ENCODE measurements at places on chromosomes 3 and 15.

GRCh38 chr15:32936283-32936918 lies 218.6 kb downstream of the GREM1 start:
- DNase-seq = no peak

- no peak for DNase-seq
Observed at GRCh38 chr15:40630313-40630712, 36.3 kb downstream of the KNL1 start.

DNA sequence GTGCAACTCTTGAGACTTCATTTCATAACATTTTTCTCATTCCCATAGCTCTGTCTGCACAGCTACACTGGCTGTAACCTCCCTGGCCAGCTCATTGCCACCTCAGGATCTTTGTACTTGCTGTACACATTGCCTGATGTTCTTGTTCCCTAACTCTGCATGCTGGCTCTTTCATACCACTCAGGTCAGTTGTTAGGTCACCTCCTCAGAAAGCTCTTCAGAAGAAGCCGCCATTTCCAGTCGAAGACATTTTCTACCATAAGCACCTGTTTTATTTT lies 176.2 kb downstream of the AKAP13 start:
- DNase-seq = no peak

DNA sequence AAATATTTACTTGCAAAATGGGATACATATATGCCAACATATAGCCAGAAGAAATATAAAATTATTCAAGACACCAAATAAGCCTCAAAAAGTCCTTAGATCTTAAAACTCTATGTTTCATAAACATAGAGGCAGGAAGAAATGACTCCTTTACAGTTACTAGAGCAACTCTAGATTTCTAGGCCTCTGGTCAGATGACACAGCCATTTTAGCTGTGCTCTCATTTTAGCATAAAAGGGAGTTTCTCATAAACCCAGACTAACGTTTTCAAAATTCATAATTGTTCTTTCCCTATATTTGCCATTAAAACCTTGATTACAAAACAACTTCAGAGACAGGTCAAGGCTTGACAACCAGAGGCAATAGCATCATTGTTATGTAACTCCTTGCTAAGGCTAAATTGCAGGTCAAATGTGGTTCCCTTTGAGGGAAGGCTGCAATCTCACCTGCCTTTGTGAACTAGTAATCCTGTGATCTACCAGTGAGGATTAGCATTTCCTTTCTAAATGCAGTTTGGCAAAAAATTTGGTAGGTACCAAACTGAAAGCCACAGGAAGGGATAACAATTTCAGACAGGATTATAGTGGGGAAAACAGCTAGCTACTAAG lies 8.2 kb downstream of the THOC7 start:
- DNase-seq = no peak

DNA sequence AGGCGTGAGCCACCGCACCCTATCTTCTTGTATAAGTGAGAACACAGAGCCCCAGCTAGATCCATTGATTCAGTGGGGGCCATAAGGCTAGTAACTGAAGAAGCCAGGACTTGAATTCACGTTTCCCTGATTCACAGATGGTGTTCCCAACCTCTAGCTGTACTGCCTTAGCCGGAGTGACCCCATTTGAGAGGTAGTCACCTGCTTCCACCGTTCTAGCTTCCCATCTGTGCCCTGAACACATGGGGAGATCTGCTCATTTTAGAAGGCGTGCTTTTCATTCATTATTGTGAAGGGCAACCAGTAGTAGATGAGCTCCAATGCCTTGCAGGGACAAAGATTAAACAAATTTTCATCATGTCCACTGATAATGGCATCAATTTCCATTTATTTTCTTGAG lies 365.7 kb upstream of the TPM1 start:
- no peak for DNase-seq

- no peak for DNase-seq
Observed at GRCh38 chr3:159914426-159914825, 74.2 kb upstream of the IL12A start.

DNA sequence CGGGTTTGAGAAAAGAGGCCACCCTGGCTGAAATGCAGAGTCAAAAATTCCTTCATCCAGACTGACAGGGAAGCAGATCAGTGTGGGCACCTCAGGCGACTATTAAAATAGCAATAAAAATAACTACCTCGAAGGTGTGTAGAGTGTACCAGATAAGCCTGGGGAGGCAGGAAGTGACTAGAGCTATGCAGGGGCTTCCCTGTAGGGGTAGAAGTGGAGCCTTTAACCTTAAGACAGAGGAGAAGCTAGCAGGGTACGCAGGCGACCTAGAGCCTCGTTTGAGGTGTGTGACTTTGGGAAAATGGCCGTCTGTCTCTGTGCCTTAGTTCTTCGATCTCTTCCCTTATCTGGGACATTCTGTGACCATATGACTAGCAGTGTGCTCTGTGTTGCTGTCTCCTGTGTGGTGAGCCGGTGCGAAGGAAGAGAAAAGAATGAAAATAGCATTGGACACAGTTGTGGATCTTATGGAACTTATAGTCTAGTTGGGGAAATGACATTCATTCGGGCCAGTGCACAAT lies 17.6 kb downstream of the BHLHE40 start:
- DNase-seq = no peak

GRCh38 chr3:73258057-73258456 lies 196.6 kb downstream of the EBLN2 start:
- no peak for DNase-seq

DNA sequence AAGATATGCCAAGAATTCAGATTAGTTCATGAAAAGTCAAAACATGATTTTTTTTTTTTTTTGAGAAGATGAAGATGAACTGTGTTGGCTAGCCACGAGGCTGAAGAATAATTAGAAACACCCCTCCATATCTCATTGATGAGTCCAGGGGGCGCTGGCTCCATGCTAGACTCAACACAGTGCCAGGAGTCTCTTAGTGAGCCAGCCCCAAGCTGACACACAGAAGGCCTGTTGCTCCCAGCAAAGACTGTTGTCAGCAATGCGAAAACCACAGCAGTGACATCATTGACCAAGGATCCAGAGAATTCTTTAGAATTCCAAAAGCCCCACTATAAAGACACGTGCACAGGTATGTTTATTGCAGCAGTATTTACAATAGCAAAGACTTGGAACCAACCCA lies 185.2 kb downstream of the ANXA2 start:
- DNase-seq = no peak

DNA sequence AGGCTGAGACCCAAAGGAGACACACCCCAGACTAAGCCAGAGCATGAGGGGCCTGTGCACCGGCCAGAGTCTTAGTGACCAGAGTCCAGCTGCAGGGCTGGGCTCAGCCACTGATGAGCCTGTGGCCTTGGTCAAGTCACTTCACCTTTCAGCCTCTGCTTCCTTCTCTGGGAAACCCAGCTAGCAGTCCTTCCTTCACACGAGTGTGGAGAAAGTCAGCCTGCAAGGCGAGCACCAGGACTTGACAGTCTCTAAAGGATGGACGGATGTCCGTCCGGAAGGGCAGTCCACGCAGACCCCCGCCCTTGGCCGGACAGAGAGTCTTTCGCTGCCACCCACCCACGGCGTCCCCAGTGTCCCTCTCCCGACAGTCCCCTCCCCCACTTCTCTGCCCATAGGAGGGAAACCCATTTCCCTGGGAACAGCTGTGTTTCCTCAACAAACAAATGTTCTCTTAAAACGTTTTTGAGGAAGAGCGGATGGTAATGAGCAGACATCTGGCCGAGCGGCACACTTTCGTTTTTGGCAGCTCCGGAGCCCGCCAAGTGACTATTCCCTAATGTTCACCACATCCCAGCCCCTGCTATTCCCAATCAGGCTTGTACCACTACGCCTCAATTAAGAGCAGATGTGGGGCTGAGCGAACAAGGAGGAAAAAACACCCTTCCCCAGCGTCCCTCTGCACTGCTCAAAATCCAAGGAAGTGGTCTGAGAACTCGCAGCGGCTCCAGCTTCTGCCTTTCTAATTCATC lies 129.1 kb upstream of the SMAD3 start:
- no peak for DNase-seq

DNA sequence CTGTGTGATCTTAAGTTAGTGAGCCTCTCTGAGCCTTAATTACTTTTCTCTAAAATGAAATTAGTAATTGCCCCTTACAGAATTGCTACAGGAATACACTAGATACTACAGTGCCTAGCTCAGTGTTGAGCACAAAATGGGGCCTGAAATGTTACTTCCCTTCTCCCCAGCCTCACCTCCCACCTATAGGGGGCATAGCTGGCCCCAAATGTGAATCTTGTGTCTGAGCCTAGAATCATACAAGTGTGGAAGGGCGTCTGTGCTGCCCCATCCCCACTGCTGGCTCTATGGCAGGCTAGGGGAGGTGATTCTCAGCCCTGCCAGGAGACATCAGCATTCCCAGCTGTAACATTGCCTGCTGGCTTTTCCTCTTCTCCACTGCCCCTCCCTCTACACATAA lies 42.7 kb downstream of the IFT122 start:
- no peak for DNase-seq

- no peak for DNase-seq
Observed at GRCh38 chr3:29949131-29949530, 657.3 kb upstream of the TGFBR2 start.

DNA sequence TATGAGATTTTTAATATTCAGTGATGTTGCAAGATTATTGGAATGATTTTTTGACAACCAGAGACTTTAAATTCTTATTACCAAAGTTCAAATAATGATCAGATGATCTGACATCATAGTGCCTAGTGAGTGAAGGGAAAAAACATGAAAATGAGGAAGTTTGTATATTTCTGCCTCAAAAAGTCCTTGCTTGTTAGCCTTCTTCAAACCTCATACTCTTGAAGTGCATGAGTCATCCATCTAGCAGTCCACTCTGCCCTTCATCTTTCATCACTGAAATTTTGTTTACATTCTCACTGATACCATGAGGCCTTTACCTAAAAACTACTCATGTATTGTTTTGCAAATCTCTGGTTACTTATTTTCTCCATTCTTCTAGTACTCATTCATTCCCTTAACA lies 23.9 kb upstream of the OR5H6 start:
- no peak for DNase-seq

GRCh38 chr3:72127224-72127612 lies 342.3 kb upstream of the PROK2 start:
- DNase-seq = no peak

DNA sequence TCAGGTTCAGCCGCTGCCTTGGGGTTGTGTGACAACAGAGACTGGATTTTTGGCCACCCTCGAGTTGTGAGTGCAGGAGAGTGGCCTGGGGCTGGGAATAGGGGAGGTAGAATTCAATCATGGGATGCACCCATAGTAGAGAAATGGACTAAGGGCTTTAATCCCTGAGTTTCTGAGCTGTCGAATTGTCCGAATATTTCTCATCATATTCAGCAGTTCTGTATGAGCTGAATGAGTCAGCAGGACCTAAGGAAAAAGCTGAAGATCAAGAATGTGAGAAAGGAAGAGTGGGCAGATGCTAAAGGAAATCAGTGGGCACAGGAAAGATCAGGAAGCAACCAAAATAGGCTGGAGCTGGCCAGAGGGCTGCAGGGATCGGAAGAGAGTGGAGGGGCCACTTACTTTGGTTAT lies 44.4 kb upstream of the SACM1L start:
- DNase-seq = no peak

DNA sequence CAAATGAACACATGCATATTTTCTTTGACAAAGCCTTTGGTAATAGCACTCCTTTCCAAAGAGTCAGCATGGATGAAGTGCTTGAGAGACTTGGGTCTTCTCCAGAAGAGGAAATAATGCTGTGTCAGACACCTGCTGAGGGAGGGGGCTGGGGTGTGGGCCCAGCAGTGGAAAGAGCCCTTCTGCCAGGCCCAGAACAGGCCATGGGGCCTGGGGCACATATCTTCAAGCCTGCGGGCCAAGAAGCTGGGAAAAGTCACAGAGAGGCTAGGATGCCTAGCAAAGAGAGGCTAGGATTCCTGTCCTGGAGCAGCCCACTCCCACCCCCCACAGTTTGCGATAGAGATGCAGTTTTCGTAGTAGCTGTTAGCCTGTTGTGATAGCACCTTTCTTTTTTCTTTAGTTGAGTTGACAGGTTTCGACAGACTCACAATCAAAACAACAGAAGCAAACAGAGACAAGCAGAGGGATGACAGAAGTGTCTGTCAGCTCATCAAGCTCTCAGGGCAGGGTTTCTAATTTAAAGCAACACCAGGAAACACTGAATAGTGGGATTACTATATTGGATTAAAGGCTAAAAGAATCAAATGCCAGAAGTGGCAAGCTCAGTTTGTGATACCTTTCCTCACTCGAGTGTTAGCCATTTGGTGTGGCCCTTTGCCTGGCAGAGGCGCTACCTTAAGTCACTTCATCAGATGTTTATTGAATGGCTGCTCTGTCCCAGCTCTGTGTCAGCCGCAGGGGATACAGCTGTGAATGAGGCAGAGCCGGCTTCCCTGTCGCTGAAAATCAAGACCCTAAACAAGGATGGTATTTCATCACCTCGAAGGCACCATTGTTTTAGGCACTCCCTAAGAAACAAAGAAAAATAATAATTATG lies 19.0 kb downstream of the CMTM7 start:
- DNase-seq = no peak

DNA sequence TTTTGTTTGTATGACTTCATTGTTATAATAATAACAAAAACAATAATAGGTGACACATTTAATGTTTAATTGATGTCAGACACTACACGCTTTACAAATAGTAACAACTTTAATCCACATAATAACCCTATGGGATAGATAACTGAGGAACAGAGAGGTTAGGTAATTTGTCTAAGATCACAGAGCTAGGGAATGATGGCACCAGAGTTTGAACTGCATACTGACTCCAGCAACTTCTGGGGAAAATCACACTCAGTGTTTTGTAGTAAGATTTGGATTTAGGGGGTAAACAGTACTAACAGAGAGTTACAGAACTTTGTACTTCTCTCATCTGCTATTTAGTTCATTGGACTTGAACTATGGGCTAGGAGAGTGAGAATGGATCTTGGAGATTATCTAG lies 66.0 kb downstream of the CMSS1 start:
- no peak for DNase-seq

DNA sequence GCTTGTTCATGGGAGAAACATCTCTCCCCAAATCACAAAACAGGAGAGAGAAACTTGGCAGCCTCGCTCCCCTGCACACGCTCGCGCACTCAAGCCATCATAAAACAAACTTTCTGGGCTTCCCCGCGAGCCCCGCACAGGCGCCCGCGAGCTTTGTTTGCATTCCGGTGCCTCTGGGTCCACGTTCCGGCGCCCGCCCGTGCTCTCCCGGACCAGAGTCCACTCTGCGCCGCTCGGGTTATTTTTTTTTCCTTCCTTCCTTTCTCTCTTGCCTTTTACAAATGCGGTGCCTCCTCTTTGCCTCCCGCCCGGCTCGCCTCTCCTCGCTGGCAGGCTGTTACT lies 363 bp downstream of the MAGI1 start:
- DNase-seq = no peak

- no peak for DNase-seq
Observed at GRCh38 chr15:40048211-40048792, 9.3 kb upstream of the SRP14 start.

DNA sequence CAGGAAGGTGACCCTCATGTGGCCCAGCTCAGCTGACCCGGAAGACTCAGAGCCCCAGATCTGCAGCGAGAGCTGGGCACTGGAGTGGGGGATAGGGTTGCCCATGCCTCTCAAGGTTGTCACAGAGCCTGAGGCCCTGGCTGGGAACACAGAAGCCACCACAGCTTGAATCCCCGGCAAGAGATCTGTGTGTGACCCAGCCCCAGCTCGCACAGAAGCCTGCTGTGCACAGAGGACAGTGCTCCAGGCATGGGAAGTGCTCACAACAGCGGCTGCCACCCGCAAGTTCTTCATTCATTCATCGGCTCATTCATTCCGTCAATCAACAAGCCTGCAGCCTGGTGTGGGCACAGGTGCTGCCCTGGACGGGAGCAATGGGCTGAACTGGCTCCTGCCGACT lies 36.4 kb downstream of the DNAJB8 start:
- no peak for DNase-seq

- no peak for DNase-seq
Observed at GRCh38 chr15:42992626-42993025, 72.0 kb upstream of the TTBK2 start.

GRCh38 chr3:70861855-70862254 lies 549.4 kb upstream of the MDFIC2 start:
- DNase-seq = no peak

All from esophagus squamous epithelium (tissue), 5 donors.